ENCODE measurements at places on chromosomes 12 and 14.

- DNase-seq = no peak
Observed at GRCh38 chr14:81353691-81354323, 46.3 kb downstream of the STON2 start.

DNA sequence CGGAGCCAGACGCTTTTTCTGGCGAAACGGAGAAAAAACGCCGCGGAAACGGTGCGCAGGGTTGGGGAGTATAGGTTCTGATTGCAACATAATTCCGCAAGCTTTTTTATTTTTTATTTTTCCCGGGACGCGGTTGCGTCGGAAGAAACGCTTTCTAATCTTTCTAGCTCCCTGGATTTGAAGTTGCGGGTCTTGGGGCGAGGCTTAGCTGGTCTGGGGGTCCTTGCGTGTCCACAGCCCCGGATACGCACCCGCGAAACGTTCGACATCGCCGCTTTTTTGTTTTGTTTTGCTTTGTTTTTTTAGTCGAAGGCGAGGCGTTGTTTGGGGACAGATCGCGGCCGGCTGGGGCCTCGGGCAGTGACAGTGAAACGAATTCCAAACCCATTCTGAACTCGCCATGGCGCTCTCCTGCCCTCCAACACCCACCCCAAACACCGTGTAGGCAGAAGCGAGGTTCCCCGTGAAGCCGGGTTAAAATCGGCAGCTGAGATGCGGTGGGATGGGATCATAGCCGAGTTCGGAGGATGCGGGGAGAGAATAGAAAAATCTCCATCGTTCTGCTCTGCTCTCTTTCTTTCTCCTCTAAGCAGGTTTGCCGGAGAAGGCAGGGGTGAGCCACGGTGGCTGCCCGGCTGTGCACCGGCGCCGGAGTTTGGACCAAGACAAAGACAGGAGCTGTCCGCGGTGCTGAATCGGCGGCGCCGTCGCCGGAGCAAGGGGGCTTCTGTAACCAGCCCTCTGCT, 8.1 kb upstream of the LHX5 start:
- DNase-seq = peak; percentile 46

DNA sequence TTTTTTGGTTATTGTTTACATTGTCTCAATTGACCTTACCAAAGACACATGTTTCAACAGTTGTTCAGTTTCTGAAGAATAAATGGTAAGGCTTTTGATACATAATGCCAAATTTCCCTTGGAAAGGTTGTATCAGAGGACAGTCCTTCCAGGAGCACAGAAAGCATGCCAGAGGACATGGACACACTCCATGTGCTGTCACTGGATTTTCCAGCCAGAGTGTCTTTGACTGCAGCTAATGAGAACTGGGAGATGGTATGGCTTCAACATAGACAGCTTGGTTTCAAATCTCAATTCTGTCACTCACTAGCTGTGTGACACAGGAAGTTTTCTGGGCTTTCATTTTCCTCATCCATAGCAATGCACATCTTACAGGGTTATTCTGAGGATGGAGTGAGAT, 20.6 kb downstream of the NTS start:
- no peak for DNase-seq

- no peak for DNase-seq
Observed at GRCh38 chr12:120323772-120324171, 3.8 kb downstream of the PLA2G1B start.

DNA sequence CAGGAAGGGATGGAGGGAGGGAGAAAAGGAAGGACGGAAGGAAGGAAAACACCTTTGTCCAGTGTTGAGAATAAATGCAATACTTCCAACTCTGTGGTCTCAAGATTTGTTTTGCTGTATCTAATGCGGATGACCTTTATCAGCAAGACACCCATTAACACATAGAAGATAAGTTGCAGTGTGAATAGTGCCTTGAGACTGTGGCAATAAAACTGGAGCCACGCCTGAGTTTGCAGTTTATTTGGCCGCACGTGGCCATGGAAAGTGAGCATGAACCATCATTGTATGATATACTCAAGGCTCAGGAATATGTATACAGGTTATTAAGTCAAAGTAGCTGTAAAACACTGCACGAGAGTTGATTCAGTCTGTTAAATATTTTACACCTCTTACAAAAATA, 113.6 kb upstream of the EEA1 start:
- no peak for DNase-seq

- no peak for DNase-seq
Observed at GRCh38 chr12:53495903-53496751, 3.1 kb downstream of the MAP3K12 start.

- DNase-seq = no peak
Observed at GRCh38 chr12:1189163-1189562, 198.1 kb downstream of the ERC1 start.

DNA sequence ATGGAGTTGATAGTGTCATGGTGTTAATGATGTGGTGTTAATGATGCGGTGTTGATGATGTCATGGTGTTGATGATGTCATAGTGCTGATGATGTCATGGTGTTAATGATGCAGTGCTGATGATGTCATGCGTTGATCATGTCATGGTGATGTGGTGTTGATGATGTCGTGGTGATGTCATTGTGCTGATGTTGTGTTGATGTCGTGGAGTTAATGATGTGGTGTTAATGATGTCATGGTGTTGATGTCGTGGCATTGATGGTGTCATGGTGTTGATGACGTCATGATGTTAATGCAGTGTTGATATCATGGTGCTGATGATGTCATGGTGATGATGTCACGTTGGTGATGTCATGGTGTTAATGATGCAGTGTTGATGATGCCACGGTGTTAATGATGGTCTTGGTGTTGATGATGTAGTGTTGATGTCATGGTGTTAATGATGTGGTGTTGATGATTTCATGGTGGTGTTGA, 49.1 kb upstream of the RIMBP2 start:
- no peak for DNase-seq

GRCh38 chr12:2640709-2641108, 154.1 kb upstream of the FKBP4 start:
- DNase-seq = no peak

DNA sequence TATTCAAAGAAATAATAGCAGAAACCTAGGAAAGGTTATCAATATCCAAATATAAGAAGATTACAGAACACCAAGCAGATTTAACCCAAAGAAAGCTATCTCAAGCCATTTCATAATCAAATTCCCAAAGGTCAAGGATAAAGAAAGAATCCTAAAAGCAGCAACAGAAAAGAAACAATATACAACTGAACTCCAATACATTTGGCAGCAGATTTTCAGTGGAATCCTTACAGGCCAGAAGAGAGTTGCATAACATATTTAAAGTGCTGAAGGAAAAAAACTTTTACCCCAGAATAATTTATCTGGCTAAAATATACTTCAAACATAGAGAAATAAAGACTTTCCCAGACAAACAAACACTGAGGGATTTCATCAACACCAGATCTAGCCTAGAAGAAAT, 54.3 kb downstream of the DENND5B start:
- DNase-seq = no peak

DNA sequence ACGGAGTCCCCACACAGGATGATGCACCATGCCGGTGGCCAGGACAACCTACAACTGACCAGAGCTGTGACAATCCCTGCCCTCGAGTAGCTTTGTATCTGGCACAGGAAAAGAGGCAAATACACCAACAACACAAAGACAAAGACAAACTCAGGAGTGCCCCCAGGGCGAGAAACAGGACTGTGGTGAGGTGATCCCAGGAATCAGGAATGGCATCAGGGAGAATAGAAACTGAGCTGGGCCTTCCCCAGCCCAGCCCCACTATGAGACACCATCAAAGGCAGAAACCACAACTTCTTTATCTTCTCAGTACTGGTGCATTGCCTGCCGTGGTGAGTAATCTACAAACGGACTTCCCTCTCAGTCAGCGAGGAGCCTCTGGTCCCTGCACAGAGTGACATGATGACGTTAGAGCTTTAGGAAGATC, 157.7 kb downstream of the TTC7B start:
- DNase-seq = peak; percentile 13

- no peak for DNase-seq
Observed at GRCh38 chr12:13576935-13577500, 380.5 kb downstream of the EMP1 start.

GRCh38 chr12:118334939-118335567, 37.7 kb downstream of the TAOK3 start:
- no peak for DNase-seq

GRCh38 chr14:96917442-96917963, 120.3 kb downstream of the VRK1 start:
- DNase-seq = no peak

- no peak for DNase-seq
Observed at GRCh38 chr12:29226616-29227015, 77.5 kb downstream of the FAR2 start.

DNA sequence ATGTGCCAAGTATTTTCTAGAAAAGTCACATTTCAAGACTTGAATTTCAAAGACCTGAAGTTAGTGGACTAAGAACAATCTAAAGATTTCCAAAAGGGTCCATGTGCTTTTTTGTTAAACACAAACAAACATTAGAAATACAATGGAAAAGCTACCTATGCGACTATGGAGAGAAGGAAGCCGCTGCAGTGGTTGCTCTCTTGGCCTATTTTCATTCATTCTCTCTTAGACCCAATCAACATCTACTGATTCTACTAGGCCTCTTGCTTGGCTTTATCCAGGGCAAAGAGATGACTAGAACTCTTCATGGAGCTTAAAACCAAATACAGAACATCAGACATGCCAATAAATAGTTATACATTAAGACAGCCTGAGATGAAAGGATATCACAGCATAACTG, 9.9 kb downstream of the FGD6 start:
- no peak for DNase-seq

GRCh38 chr12:111664961-111665865, 20.5 kb downstream of the BRAP start:
- no peak for DNase-seq

GRCh38 chr12:39417916-39418315, 25.0 kb downstream of the KIF21A start:
- DNase-seq = no peak

DNA sequence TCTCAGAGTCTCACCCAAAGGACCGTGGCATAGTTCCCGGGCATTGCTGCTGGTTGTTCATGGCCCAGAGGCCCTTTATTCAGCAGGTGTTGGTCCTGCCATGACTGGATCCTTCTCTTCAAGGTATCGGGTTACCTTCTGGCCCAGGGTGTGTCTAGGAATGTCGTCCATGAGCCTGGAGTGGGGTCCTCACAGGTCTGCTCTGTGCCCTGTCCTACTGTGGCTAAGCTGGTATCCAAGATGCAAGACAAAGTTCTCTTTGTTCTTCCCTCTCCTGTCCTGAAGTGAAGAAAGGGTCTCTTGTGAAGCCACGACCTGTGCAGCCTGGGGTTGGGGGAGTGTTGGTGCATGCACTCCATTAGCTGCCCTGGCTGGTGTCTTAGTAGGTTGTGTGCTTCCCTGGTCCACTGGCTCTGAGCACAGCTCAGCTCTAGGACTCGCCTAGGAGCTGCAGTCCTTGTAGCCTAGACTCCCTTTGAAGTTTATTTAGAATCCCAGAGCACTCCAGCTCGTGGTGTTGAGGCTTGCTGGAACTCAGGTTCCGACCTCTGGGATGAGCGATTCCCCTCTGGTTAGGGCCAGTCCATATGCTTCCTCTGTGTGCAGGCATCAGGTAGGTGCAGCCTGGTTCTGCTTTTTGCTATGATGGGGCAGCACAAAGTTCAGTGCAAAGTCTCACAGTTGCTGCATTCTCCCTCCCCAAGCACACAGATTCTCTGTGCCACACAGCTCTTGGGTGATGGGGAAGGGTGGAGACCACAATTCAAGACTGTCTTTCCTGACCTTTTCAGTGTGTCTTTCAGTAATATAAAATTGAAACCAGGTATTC, 117.4 kb downstream of the NUBPL start:
- DNase-seq = no peak

GRCh38 chr12:128026696-128027574, 240.0 kb upstream of the TMEM132C start:
- no peak for DNase-seq

DNA sequence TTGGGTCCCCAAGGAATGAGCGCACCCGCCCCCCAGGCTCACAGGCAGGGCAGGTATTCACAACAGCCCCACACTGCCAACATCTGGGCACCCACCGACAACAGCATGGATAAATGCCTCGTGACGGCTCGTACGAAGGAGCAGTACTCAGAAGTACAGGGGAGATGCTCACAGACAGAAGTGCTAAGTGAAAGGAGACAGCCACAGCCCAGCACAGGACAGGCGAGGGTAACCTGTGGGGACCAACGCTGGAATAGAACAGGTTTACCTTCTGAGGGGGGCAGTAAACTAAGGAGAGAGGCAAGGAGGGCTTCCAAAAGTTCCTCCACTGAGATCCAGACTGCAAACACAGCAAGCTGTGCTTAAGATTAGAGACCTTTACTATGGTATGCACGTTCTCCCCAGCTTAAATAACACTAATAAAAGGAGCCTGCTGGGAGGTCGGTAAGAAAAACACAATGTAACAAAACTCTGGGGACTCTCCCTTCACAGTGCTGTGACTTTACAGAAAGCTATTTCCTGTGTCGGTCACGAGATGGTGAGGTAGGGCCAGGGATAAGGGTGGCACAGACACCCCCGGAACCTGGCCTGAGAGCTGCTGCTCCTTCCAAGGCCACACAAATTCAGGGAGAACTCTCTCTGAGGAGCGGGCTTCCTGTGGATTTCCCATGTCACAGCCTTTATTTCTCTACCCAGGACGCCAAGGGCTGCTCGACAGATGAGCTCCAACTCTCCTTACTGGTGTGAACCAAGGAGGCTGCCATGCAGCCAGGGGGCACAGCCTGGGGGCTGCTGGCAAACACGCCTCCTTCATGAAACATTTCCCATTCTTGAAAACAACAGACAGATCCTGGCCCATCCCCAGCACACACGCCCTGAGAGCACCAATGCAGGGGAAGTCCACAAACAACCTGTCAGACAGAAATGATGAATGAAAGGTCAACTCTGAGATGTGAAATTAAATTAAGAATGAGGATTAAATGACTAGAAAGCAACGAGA, 26.3 kb downstream of the SLC15A4 start:
- DNase-seq = no peak

- DNase-seq = no peak
Observed at GRCh38 chr12:105325117-105325516, 5.4 kb upstream of the C12orf75 start.

DNA sequence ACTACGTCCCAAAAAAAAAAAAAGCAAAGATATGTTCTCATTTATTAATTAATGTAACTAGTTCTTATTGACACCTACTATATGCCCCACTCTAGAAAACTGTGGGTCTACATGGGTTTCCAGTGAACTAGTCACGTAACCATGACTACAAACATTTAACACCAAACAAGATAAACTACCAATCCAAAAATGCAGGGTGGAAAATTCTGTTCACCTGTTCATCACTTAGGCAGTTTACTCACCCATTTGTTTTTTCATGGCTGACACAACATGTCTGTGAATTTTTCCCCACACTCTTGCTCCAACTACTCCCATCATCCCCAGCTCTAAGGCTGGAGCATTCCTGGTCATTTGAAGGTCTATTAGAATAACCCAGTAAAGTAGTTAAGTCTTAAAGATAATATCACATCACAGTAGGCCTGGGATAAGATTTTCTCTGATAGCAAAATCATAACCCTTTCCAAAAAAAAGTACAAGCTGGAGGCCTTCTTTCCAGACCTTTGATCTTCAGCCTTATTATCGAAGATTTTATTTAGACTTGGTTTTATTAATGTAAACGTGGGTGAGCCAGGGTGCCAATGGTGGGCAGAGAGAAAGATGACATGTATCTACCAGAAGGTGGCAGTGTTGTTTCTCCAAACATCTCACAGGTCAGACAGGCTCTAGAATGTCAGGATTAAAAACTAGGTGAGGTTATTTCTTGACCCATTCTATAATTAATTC, 61.6 kb upstream of the DAAM1 start:
- DNase-seq = no peak

- DNase-seq = no peak
Observed at GRCh38 chr14:102042699-102043098, 44.1 kb downstream of the HSP90AA1 start.

- DNase-seq = no peak
Observed at GRCh38 chr12:123267335-123267920, 4.2 kb downstream of the CDK2AP1 start.
